H54 (cell line): ENCODE measurements at places on chromosomes 6 and 20.

GRCh38 chr6:166619912-166620311, 7.1 kb downstream of the RPS6KA2 start:
- no peak for DNase-seq

GRCh38 chr6:41901882-41902519, 6.8 kb upstream of the USP49 start:
- DNase-seq, result no peak

GRCh38 chr6:140001821-140002341, 627.4 kb upstream of the CITED2 start:
- DNase-seq, result no peak

- peak; percentile 71 for DNase-seq
These were observed 38.6 kb downstream of the SLC2A4RG start for GRCh38 chr20:63778034-63778752.

DNA sequence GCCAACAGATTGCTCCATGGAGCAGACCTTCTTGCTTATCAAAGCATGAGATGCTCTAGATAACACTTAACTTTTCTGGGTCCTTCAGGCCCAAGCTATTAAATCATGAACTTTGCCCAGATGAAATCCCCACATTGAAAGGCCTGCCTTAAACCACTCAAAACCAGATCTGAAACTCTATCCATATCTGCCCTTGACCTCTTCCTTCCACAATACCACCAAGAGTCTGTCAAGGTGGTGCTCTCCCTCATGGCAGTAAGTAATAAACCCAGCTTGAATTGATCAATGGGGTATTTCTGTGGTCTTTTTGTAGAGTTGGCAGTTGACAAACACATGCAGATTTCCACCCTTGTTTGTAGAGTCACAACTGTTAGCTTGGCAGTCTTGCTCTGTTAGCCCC, 135.5 kb downstream of the ISM1 start:
- DNase-seq, result no peak

DNA sequence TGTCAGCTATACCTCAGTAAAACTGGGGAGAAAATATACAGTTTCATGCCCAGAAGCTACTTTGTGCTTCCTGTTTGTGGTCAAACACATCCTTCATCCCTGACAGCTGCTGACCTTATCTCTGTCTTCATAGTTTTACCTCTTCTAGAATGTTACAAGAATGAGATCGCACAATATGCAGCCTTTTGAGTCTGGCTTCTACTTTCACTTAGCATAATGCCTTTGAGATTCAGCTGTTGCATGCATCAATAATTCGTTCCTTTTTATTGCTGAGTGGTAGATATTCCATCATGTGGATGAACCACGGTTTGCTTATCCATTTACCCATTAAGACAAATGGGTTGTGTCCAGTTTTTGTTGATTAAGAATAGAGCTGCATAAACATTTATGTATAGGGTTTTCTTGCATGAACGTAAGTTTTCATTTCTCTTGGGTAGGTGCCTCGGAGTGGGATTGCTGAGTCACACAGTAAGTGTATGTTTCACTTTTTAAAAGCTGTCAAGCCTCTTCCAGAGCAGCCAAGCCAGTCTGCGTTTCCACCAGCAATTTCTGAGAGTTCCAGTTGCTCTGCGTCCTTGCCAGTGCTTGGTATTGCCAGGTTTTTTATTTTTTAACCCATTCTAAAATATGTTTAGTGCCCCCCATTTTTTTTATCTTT, 86.6 kb upstream of the PAX1 start:
- no peak for DNase-seq

DNA sequence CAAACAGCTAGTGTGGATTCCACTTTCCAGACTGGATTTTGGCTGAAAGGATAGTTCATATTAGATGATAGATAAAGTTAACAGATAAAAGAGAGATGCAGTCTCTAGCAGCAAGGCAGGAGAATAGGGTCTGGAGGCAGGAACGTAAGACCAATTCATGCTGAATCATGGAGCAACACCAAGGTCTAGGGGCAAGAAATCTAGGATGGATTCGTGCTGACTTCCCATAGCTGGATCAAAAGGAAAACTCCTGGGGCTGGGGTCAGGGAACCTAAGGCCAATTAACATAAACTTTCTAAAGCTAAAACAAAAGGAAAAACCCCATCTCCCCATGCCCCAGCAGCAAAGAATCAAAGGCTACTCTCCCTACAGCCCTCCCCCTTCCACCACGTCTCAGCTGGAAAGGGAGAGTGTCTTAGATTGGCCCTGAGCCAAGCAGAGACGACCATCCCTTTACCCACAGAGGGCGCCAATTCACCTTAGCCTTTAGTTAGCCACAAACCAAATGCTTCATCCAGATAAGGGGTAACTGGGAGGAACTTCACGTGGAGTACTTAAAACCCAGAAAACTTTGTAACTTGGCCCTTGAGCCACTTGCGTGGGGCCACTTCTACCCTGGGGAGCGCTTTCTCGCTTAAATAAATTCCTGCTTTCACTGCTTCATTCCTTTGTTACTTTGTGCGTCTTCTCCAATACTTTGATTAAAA, 7.6 kb downstream of the TREM1 start:
- DNase-seq, result peak; percentile 25

- DNase-seq, result no peak
These were observed 31.6 kb upstream of the MRPS10 start for GRCh38 chr6:42249279-42249678.

- DNase-seq, result no peak
These were observed 169.4 kb downstream of the ZDHHC14 start for GRCh38 chr6:157550114-157550989.

- DNase-seq, result no peak
These were observed 552.7 kb downstream of the NKAIN2 start for GRCh38 chr6:124356276-124356810.

GRCh38 chr20:61057443-61058121, 194.5 kb upstream of the CDH4 start:
- no peak for DNase-seq

DNA sequence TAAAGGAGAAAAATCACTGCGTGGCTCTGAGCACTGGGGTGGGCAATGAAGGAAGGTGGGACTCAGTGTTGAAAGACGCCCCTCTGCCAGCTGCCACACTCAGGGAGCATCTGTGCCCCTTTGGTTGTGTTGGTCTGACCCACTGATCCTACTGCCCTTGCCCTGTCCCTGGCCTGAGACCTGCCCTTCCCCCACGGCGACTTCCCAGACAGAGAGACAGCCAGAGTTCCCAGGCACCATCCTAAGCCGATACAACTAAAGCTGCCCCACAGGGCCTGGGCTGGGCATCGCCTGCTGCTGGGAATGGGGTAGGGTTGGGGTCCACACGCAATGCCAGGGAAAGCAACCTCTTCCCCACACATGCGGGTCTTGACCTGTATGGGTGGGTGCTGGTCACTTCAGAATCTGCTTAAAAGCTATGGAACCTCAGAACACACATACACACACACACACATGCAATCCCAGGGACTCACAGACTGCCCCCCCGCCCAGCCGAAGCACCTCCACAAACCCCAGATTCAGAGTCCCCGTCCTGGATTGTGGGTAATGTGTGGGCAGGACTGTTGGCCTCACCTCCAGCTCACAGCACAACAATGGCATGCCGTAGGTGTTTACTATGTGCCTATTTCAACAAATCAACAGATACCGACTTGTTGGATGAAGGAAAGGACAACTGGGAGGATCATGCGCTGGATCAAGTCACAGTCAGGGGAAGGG, 10.9 kb upstream of the SPDEF start:
- DNase-seq, result no peak

DNA sequence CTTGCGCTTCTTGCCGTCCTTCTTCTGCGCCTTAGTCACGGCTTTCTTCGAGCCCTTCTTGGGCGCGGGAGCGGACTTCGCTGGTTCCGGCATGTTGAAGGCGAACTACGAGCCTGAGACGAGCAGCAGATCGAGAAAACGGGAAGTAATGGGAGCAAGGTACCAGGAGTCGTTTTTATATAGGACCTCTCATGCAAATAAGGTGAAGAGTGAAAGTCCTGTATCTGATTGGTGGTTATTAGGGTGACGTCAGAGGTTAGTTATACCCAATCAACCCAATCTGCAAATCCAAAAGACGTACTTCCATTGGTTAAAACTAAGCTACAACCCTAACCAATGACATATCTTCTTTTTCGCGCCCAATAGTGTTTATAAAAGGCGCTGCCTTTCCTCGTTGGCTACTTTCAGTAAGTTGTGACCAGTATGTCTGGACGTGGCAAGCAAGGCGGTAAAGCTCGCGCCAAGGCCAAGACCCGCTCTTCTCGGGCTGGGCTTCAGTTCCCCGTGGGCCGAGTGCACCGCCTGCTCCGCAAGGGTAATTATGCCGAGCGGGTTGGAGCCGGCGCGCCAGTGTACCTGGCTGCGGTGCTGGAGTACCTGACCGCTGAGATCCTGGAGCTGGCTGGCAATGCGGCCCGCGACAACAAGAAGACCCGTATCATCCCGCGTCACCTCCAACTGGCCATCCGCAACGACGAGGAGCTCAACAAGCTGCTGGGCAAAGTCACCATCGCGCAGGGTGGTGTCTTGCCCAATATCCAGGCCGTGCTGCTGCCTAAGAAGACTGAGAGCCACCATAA, 100.6 kb upstream of the PRSS16 start:
- peak; percentile 82 for DNase-seq

- no peak for DNase-seq
These were observed 132.1 kb upstream of the FOXQ1 start for GRCh38 chr6:1179571-1180459.

DNA sequence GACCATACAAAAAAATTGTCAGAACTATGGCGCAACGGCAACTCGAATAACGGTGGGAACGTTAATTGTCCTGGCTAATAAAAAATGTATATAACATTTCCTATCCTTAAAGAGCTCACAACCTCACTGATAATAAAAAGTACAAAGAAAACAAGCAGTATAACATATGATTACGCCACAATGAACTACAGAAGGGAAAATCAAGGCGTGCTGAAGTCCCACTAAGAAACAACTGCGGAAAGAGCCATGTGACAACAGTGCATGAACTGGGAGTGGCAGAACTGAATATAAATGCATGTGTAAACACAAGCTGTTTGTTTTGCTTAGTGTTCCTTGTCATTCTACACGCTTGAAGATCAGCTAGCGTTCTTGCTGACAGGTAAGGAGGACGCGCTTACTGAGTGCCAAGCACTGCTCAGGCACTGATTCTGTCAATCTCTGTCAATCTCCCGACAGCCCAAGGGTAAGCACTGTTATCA, 466 bp upstream of the PSMB1 start:
- no peak for DNase-seq

- no peak for DNase-seq
These were observed 979 bp downstream of the ZNF133 start for GRCh38 chr20:18289306-18289705.

- no peak for DNase-seq
These were observed 18.8 kb downstream of the SCAF8 start for GRCh38 chr6:154752022-154752421.

GRCh38 chr6:135921188-135921587, 69.7 kb downstream of the PDE7B start:
- DNase-seq, result no peak

DNA sequence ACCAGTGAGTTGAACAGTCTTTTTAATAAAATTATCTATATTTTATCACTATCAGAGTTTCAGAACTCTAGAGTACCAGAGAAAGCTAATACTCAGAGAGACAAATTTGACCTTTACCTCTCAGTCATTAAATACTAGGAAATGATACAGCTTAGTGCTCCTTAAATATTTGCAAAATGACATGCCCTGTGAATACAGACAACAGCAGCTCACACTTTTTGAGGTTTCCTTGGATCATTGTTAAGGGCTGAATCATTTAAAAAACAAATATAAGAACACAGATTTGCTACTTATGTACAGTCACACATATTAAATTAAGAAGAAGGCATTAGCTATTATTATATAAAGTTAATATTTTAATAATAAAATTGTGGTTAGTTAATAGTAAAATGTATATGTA, 1158.7 kb upstream of the EYS start:
- DNase-seq, result no peak

DNA sequence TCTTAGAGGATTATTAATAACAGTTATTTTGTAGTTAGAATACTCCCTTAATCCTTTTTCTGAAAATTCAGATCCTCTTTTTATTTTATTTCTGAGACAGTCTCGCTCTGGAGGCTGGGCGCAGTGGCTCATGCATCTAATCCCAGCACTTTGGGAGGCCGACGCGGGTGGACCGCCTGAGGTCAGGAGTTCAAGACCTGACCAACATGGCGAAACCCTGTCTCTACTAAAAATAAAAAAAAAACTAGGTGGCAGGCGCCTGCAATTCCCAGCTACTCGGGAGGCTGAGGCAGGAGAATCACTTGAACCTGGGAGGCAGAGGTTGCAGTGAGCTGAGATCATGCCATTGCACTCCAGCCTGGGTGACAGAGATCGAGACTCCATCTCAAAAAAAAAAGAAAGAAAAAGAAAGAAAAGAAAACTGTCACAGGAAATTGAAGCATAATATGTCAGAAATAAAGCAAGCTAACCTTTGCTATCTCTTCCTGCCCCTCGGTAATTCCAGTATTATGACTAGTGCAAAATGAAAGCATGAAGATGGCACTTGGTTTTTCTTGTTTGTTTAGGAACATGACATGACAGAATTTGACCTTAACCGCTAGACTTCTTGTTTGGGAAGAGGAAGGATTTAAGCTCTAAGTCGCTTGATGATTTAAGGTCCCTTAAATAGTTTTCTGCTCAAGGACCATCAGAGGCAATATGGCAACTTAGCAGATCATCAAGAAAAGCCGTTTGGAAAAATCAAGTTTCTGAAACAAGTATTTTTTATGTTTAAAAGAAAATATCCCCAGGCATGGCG, 1.8 kb upstream of the RBM39 start:
- no peak for DNase-seq

DNA sequence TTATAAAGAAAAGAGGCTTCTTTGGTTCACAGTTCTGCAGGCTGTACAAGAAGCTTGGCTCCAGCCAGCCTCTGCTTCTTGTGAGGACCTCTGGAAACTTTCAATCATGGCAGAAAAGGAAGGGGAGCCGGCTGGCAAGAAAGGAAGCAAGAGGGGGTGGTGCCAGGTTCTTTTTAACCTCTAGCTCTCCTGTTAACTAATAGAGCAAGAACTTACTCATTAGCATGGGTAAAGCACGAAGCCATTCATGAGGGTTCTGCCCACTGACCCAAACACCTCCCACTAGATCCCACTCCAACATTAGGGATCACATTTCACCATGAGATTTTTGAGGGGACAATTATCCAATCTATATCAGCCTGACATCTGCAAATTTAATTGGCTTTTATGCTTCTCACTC, 347.1 kb downstream of the GRIK2 start:
- no peak for DNase-seq

- DNase-seq, result no peak
These were observed 178.7 kb downstream of the TBXT start for GRCh38 chr6:165988757-165989456.

GRCh38 chr6:169792306-169793015, 41.0 kb downstream of the ERMARD start:
- no peak for DNase-seq

DNA sequence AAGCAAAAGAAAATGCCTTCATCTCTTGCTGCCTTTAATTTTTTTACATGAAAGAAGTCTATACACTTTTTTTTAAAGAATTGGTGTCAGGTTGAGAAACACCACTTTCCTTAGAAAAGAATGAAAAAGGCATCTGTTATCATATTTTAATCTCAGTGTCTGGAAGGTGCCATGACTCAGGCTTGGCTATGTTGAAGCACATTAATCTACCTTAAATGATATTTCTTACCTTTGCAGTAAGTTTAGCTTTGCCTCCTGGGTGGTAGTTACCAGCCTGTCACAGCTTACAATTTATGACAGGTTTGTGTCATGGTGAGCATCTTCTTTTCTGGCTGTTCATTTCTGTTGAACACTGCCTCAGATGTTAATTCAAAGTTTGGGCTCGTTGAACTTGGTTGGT, 95.3 kb downstream of the RTN4IP1 start:
- no peak for DNase-seq

- DNase-seq, result peak; percentile 74
These were observed 31.7 kb upstream of the SCUBE3 start for GRCh38 chr6:35181933-35182612.
